WTC11 (cell line): ENCODE measurements at places on chromosomes 5 and 9. TPM values are rescaled to one million over a fixed set of nuclear protein-coding genes. Genes with fewer than 3 reads are reported as not detected.
A peak's percentile ranks its signal among the peaks of the same experiment; 100 is the strongest.

DNA sequence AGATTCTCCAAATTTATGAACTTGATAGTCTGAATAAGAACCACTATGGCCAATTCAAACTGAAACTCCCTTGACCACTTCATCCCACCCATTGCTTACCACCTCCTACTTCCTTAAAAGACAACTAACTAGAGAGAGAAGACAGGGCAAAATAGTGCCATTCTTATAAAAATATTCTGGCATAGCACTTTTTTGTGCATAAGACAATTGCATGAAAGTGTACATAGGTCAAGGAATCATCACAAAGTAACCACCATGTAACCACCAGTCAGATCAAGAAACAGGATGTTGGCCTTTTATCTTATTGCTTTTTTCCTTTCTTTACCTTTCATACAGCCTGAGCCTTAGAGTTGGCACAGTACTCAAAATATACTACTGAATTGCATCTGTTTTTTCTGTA is 8.1 kb upstream of the ARSB start:
- no peak for DNase-seq

DNA sequence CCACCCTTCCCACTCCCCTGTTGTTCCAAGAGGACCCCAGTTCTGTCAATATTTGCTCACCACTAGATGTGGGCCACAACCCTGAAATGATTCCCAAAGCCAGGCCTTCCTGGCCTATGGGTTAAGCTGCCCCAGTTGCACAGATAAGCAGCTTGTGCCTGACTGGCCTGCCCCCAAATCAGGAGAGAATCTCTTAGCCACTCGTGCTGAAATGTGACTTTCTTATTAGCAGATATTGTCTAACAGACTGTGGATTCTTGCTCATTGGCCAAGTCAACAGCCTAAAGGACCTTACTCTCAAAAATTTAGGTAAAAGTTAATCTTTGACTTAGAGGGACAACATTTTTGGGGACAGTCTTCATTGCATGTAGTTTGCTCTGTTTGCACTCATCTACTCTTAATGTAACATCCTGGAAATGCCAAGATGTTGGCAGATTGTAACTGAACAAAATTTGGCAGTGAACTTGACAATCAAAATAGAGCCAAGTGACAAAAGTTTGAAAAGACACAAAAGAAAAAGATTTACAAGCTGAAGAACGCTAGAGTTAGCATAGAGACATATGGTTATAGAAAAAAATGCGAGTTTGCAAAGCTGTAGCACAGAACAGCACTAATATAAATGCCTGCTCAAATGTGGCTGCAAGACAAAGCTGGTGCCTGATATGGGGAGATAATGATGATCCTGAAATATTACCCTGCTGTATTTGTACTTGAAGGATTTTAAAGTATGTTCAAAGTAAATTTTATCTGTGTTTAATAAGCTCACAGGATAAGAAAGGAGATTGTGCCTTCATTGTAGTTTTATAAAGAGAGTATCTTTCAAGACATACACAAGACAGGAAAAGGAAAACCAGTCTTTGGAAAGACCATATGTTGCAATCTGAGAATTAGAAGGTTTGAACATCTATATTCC is 29.0 kb upstream of the FSD1L start:
- DNase-seq: no peak

DNA sequence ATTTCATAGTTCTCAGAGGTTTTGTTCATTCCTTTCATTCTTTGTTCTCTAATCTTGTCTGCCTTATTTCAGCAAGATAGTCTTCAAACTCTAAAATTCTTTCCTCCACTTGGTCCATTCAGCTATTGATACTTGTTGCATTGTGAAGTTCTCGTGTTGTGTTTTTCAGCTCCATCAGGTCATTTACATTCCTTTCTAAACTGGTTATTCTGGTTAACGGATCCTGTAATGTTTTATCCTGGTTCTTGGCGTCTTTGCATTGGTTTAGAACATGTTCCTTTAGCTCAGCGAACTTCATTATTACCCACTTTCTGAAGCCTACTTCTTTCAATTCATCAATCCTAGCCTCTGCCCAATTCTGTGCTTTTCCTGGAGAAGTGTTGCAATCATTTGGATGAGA is 45.1 kb upstream of the TXNDC8 start:
- no peak for DNase-seq

DNA sequence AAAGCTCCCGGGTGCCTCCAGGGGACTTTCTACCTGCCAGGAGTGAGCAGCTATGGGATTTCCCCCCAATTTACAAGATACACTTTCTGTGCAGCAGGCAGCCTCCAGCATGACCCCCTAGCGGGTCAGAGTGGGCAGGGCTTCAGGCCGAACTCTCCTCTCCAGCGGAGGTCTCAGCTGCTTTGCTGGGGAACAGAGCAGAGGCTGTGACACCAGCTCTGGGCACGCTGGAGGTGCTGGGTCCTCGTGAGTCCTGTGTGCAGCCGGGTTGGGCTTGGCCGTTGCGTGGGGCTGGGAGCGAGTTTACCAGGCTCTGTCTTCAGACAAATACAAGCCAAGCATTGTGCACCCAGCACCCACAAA is 2.9 kb downstream of the NRARP start:
- peak; percentile 59 for DNase-seq

DNA sequence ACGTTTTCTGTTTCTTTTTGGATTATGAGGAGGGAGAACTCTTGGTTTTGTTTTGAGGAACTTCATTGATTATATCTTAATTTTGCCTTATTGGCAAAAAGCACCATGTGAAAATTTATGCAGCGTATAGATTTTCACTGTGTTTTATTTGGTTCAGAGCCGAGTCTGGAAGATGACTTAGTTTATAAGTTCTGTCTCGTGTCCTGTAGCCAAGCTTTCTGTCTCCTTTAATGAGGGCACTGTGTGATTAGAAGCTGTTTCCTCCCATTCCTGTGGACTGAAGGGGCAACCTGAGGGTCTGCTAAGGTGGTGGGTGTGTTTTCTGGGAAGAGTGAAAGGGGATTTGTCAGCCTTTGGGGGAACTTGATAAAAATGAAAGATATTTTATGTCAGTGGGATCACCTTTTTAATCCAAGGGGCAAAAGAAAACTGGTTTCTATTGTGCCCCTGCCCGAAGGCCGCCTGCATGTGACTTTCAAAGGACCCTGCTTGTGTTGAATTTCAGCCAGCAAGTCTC is 262.1 kb downstream of the FANCC start:
- DNase-seq: no peak

DNA sequence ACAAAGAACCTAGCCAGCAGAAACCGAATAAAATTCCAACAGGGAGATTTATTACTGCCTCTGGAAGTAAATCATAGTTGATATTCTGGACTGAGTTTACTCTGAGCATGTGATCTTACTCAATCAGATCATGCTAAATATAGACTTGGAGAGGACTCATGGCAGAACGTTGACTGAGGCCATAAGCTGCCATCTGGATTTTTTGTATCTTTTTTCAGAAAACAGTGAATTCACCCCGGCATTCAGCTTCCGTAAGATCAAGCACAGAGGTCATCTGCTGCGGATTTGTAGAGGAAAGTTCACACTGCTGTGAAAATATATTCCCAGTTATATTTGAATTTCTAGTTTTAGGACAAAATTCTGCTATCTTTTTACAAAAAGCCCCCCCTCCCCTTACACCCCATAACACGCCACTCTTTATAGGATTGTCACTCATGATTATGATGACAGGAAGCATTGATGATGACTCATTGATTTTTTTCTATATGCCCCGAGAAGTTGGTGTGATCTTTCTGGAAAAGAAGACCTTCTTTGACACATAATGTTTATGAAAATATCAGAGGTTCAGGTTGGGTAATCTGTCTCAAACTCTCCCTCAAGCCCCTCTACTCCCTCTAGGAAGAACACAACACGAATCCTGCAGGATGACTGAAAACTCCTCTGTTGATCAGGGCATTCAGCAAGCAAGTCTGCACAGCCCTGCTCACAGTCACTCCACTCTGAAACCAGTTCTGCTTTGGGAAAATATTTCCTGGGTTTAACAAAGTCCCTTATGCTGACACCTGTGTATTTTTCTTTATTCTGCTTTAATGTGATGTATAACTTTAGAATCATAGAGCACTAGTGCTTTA is 70.8 kb downstream of the NXNL2 start:
- DNase-seq: no peak

FABP6 gene
- total RNA-seq: 2.3 to 4.9 TPM (median 2.9 TPM) in 3 replicates
